ENCODE measurements at places on chromosomes 16 and 17.

DNA sequence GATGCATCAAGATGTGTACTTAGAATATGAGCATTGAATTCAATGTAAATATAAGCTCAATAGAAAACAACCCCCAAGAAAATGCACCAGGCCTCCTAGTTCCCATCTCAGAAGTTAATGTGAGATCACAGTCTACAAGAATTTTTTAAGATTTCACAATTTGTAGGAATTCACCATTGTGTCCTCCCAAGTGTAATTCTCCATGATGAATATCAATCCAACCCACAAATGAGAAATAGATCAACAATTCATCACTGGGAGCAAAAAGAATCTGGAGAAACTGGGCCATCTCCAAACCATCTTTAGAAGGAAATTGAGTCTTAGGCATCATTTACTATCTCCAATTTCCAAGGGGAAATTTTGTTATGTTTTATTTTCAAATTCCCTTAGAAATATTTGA, 310.5 kb upstream of the GOT2 start:
- no peak for DNase-seq

DNA sequence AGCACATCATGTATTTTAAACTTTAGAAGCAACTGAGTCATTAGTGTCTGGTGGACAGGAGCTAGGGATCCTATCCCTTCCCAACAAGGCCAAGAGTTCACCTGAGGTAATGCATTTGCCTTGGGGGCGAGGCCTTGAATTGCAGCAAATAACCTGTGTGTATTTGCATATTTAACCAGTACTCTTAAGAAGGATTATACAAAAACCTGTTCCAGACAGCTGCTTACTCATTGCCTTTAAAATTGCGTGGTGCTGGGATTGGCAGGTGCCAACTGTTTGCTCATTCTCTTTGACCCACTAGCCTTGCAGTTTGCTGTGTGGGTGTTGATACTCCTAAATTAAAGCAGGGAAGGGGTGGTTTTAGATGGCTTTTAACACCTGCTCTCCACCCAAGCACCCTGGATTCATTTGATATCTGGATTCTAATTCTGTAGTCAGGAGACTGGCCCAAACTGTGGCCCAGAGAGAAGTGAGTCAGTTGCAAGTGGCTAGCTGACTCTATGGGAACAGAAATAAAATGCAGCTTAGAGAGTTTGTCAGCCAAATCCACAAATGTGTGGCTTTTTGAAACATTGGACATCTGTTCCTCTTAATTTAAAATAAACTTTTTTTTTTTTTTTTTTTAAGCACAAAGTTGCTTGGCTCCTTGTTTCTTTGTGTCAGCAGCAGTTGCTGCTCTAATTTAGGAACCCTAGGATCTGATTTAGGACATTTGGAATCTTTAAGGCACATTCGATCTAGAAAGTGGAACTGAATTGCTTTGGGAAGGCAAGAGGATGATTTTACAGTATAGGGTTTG, 46.9 kb downstream of the TUBD1 start:
- DNase-seq: no peak

DNA sequence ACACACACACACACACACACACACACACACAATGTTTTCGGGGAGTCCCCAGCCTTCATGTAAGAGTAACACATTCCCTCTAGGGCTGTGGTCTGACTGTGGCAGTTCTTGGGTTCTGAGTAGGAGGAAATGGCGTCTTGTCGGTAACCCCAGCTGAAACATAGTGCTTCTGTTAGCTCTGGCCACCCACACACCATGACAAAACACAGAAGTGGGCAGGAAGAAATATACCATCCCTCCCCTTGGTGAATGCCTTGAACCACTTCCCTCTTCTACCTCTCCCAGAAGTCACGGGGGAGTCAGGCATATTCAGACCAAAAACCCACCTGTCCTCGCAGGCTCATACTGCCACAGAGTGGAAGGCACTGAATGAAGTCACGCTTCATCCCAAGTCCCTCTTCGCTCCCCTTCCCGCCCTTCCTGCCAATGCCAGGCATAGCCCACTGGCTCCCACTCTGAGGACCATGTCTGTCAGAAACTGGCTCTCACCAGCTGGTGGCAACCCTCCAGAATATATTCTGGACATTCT, 11.5 kb downstream of the SLC35B1 start:
- no peak for DNase-seq

DNA sequence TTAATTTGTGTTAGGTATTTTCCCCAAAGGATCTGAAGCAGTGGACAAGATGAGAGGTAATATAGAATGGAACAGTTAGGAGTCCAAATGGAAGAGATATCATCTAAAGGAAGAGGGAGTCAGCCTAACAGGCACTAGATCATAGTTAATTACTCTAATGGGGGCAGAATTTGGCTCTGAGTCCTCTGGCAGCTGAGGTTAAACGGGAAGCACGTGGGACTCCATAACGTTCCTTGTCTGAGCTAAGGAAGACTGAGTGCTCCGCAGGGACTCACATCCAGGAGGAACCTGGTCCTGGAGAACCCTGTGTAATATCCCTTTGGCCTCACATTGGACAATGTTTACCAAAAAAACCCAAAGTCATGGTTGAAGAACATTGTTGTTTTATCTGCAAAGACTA, 46.6 kb upstream of the TEX2 start:
- DNase-seq: no peak

- DNase-seq: no peak
Measured at GRCh38 chr17:7589891-7590691, at the start of gene SOX15. TSS of gene SOX15 (minus strand) at chr17:7590094. CDS start at chr17:7589676, 418 bp downstream.

- no peak for DNase-seq
Measured at GRCh38 chr17:1001640-1002411, 4.9 kb downstream of the TIMM22 start.

DNA sequence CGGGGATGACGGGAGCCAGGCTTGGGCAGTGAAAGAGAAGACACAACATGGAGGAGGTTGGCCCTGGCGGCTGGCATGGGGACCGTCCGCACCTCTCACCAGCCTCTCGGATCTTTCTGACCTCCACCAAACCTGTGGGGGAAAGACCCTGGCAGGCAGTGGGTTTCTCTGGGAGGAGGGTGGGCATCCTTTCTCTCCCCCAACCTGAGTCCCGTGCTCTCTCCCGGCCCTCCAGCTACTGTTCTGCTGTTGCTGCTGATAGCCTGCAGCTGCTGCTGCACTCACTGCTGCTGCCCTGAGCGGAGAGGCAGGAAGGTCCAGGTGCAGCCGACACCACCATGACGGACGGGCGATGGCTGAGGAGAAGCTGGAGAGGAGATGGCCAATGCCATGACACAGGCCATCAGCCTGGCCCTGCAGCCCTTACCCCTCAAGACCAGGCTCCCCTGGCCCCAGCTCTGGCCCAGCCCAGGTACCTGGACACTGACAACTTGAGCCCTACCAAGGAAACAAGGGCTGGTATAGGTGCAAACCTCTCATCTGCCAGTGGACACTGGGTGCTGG, 7.4 kb downstream of the SMIM5 start:
- DNase-seq: no peak

- DNase-seq: no peak
Measured at GRCh38 chr17:82507631-82508175, 11.8 kb upstream of the FOXK2 start.

DNA sequence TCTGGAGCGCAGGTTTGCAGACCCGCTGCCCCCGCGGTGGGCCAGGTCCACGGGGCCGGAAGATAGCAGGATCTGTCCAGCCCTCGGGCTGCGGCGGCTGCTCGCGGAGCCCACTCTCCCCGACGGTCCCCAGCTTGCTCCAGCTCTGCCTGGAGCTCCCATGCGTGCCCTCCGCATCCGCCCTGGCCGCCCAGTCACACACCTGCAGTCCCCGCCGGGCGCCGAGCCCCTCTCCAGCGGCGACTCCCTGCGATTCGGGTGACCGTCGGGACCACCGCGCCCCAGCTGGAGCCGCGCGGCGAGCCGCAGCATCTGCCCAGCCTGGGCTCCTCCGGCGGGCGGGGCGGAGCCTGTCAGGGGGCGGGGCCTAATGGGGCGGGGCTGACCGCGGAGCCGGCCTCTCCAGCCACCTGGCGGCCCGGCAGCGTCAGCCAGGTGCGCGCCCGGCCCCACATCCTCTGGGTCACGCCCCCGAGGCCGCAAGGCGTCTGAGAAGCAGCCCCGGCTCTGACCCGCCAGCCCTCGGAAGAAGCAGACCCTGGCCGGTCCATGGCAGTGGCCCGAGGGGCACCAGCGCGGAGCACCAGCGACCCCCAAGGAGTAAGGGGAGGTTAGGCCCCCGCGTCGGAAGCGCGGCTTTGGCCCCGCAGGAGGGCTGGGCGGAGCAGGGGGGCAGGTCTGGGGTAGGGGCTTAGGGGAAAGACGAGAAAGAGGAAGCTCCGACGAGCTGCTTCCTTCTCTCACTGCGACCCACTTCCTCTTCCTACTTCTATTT, at the start of gene PIK3R5:
PIK3R5 (minus strand) TSS at position 314 of the 775 bp plus-strand sequence. CDS start 54,213 bp downstream, outside the sequence.
- peak; percentile 87 for DNase-seq

DNA sequence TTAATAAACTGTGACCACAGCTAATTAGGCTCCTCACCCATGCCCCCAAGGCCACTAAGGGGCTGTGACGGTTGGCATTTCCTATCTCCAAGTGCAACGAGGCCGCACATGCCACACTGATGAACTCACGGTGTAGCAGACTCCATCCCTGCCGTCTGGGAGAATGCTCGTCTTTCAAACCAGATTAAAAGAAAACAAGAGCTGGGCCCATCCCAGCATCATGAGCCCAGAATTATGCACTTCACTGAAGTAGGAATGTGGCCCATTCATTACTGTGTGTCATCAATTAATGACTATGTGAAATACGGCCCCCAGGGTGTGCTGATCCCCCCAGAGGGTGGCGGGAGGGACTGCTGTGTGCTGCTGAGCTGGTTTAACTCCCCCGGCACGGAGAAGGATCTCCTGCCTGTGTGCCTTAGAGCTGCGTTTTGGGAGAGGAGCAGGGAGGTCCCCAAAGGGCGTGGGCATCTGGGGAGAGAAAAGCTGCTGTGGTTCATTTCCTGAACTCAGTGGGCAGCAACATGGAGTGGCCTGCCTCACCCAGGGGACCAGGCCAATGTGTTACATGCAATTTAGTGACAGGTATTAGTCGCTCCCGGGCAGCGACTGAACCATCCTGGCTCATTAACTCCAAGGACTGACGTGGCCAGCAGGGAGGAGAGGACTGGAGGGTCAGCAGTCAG, 194.5 kb downstream of the FOXL1 start:
- DNase-seq: no peak

DNA sequence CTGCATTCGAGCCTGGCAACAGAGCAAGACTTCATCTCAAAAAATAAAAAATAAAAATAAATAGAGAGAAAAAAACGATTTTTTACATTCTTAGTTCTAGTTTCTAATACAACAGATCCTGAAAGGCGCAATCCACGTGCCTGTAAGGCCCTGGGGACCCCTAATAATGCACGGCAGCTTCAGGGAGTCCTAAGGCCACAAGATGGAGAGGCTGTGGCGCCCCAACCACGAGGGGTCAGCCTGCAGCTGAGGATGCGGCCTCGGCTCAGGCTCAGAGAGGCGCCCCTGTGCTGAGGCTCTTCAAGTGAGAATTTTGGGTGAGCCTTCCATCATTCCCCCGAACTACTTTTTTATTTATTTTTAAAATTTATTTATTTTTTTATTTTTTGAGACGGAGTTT, 10.9 kb downstream of the P4HB start:
- DNase-seq: no peak

DNA sequence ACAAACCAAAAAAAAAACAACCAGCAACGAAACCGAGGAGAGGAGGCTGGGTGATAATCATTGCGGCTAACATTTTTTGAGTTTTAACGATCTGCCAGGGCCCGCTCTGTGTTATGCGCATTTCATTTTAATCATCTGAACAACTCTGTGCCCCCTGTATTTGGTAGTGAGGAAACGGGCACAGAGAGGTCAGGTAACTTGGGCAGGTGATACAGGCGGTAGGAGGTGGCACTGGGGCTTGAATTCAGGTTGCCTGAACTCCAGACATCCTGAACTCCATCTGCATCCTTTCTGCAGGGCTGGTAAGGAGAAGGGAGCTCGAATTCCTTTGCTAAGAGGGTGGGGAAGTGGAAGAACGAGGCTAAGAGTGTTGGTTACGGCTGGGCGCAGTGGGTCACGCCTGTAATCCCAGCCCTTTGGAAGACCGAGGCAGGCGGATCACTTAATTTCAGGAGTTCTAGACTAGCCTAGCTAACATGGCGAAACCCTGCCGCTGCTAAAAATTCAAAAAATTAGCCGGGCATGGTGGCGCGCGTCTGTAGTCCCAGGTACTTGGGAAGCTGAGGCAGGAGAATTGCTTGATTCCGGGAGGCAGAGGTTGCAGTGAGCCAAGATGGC, 1.1 kb downstream of the CLUAP1 start:
- DNase-seq: no peak

DNA sequence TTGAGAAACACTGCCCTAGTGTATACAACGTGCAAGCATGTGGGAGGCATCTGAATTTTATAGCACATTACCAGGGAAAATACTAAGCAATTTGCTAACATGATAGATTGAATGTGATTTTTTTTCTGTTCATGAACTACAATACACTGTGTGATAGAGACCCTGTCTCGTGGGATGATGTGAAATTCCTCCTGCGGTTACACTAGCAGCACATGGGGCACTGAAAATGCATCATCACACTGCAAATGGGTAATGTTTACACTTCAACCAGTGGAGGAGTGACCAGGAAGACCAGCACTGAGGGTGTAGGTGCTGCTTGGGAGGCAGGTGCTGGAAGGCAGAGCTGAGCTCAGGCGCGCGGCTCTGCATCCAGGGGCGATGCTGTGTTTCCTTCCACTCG, 28.8 kb downstream of the ORC6 start:
- DNase-seq: no peak

Data from GM19239 (cell line).